Osteoblast (primary cell): ENCODE measurements at places on chromosomes 1 and 21.
A peak's percentile ranks its signal among the peaks of the same experiment; 100 is the strongest.

- DNase-seq = no peak
These were observed 27.2 kb upstream of the CLIC4 start for GRCh38 chr1:24717887-24718650.

GRCh38 chr1:208467151-208467780 lies 223.1 kb upstream of the PLXNA2 start:
- no peak for DNase-seq

DNA sequence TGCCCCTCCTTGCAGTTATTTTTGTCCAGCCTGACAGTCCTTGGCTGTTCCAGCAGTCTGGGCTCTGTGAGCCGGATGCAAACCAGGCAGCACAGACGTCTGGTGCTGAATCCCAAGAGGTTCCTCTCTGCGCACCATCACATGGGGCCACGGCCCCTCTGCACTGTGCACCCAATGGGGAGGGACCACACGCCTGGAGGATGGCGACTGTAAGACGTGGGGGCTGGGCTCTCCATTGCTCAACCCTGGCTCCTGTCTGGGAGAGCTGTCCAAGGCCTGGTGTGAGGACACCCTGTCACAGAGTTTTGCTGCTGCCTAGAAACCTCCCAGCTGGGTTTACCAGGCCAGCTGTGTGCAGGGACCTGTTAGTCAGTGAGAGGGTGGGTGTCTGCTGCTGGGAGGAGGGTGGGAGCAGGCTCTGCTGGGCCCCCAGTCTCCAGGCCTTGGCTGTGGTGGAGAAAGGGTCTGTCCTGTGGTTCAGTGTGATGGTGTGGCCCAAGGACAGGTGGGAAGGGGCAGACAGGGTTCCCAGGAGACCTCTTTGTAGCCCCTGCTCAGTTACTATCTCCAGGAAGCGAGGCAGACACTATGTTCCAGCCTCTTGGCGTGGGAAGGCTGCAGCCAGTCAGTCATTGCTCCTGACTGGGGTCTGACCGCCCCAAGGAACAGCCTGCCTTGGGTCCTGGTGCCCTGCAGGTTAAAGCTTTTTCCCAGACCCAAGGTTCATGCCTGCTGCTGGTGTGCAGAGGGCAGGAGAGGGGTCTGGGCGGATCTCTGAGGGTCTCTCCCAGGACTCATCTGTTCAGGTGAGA lies 13.8 kb downstream of the HEYL start:
- DNase-seq = peak; percentile 91

GRCh38 chr1:160189649-160190625 lies at the start of gene CASQ1:
TSS of gene CASQ1 (plus strand) at chr1:160190575. CDS start at chr1:160190752, 177 bp downstream.
- DNase-seq = no peak

DNA sequence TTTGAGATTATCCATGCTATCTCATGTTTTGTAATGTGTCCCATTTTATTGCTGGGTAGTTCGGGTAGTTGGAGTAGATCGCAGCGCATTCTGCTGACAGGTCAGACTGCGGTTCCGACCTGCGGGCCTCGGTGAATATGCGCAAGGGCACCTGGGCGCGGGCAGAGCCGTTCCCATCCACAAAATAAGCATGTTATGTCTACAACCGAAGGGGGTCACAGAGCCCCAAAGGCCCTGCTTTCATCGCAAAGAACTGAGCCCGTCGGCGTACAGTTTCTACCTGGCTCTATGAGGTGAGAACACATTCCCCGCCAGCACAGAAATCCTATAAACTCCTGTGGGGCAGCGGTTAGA lies 88.4 kb downstream of the PRKAB2 start:
- DNase-seq = no peak

DNA sequence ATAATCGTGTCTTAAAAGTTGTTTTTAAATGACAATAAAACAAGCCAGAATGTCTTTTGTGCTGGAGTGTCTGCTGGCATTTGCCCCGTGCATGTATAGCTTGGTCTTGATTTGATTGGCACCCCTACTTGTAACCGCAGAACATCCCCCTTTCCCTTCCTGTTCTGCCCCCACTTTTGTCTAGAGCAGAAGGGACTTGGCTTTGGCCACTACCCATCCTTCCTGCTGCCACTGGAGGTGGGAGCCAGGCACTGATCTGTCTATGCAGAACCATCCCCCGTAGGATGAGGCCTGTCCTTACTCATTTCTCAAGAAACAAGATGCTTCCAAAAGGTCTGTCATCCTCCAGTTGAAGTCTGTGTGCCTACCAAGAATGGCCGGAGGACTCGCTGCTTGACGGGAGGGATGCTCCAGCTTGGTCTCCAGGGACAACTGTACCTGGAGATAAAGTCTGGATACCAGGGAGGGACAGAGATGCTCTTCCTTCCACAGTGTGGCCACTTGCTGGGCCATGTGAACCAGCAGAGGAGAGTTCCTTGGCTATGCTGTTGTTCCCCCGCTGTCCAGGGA lies 1.1 kb upstream of the SLC27A3 start:
- DNase-seq = peak; percentile 48

GRCh38 chr1:183634429-183635065 lies 1.0 kb downstream of the ARPC5 start:
- DNase-seq = no peak

DNA sequence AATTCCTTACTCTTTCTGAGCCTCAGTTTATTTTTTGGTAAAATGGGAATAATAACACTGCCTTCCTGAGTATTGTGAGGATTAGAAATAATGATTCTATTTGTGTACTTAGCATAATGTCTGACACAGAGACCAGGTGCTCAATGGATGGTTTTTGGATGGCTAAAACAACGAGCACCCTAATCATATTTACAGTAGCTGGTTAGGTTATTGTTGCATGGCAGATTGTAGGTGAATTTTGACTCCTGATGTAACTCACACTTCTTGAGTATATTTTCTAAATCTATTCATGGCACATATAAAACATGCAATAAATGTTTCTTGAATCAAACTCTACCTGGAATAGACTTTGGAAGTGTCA lies 11.9 kb upstream of the DUSP10 start:
- no peak for DNase-seq

- peak; percentile 98 for DNase-seq
These were observed 743 bp downstream of the PHF13 start for GRCh38 chr1:6614019-6614928.

- peak; percentile 30 for DNase-seq
These were observed 324.3 kb downstream of the TGFB2 start for GRCh38 chr1:218669431-218669830.
